Activated T-helper 1 cell treated with anti-CD3 and anti-CD28 coated beads, Interleukin-2, amount 50 U/mL, for 16 hours (primary cell): ENCODE measurements at places on chromosomes 6 and 20.

GRCh38 chr6:84074988-84075781 lies 41.6 kb downstream of the MRAP2 start:
- no peak for DNase-seq

DNA sequence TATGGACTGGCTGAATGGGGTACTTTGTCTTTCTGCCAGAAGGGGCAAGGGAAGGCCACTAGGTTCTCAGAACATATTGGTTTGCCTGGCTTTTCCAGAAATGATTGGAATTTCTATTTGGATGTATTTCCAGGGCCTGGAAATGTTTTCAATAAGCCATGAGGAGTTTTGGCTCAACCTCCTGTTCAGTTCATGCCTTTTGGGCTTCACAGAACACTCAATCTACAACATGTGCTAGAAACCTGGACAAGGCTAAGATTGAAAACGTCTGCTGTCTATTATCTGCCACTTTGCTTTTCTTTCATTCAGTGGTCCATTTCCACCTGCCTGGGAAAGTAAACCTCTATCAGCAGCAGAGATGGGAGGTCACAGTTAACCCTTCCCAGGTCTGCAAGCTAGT lies 793.4 kb downstream of the TENT5A start:
- no peak for DNase-seq

GRCh38 chr6:108884211-108885059 lies 36.2 kb downstream of the ARMC2 start:
- DNase-seq: no peak

- no peak for DNase-seq
Observed at GRCh38 chr6:70954750-70955149, 2.1 kb downstream of the B3GAT2 start.
